ENCODE measurements at places on chromosomes 11 and 22. TPM values are rescaled to one million over a fixed set of nuclear protein-coding genes. Genes with fewer than 3 reads are reported as not detected.
A peak's percentile ranks its signal among the peaks of the same experiment; 100 is the strongest.

DNA sequence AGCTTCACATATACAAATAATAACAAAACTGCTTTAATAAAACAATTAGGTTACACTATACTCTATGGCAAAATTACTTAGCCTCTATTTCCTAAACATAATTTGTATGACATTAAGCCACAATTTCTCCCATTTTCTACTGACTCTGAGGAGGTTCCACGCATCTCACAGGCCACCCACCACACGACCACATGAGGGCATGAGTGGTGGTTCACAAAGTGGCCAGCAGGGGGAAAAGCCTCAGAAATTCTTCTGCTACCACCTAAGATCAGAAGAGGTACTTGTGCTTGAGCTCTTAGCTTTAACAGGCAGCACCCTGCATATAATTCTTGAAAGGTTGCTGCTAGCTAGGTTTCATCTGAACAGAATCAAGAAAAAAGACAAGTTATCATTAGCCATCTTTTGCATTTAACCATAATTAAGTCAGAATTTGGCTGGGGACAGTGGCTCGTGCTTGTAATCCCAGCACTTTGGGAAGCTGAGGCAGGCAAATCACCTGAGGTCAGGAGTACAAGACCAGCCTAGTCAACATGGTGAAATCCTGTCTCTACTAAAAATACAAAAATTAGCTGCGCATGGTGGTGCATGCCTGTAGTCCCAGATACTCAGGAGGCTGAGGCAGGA, 7.7 kb downstream of the LPXN start:
- H3K4me3 ChIP-seq = no peak overlapping the region
- DNase-seq = peak; percentile 87
- peaks cover 21% of the 10 kb centered on the region for H3K4me1 ChIP-seq
- peaks cover 43% of the 10 kb centered on the region for H3K36me3 ChIP-seq

DNA sequence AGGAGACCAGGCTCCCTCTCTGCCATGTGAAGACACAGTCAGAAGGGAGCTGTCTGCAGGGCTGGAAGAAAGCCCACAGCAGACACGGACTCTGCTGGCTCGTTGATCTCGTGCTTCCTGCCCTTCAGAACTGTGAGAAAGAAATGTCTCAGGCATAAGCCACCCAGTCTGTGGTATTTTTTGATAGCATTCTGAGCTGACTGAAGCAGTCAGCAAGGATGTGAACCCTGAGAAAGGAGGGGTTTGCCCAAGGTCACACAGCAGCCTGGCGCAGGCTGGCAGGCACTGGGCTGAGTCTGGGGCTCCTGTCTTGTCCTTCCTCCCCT, 255.1 kb upstream of the B3GAT1 start:
- no peak overlapping the region for H3K4me3 ChIP-seq
- no peak overlapping the region for H3K27ac ChIP-seq
- H3K36me3 ChIP-seq = no peaks in the 10 kb centered on the region
- no peaks in the 10 kb centered on the region for H3K27me3 ChIP-seq

DNA sequence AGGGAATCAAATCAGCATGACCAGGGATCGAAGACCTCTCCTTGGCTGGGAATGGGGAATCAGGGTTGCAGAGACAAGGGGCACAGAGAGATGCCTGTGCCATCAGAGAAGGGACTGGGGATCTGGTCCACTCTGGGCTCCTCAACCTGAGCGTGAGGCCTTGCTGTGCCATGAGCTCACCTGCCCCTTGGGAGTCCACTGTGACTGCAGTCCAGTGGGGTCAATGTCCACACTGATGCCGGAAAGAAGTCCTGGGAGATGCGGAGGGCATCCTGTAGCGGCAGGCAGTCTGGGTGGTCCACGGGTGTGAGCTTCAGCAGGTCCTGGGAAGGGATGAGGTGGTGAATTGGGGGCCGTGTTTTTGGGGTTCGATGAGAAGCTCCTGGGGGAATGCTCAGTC, 7.3 kb upstream of the RGL4 start:
- H3K4me1 ChIP-seq = no peaks in the 10 kb centered on the region
- no peaks in the 10 kb centered on the region for H3K27me3 ChIP-seq
- no peak for DNase-seq
- H3K4me3 ChIP-seq = no peak overlapping the region
- H3K27ac ChIP-seq = no peak overlapping the region

GRCh38 chr11:62554387-62555167, 8.0 kb upstream of the AHNAK start:
- peaks cover 78% of the 10 kb centered on the region for H3K4me1 ChIP-seq
- peak overlapping the region; percentile 98 for H3K27ac ChIP-seq
- H3K4me3 ChIP-seq = no peak overlapping the region
- H3K36me3 ChIP-seq = peaks cover 7% of the 10 kb centered on the region
- no peaks in the 10 kb centered on the region for H3K27me3 ChIP-seq
- peak; percentile 50 for DNase-seq

DNA sequence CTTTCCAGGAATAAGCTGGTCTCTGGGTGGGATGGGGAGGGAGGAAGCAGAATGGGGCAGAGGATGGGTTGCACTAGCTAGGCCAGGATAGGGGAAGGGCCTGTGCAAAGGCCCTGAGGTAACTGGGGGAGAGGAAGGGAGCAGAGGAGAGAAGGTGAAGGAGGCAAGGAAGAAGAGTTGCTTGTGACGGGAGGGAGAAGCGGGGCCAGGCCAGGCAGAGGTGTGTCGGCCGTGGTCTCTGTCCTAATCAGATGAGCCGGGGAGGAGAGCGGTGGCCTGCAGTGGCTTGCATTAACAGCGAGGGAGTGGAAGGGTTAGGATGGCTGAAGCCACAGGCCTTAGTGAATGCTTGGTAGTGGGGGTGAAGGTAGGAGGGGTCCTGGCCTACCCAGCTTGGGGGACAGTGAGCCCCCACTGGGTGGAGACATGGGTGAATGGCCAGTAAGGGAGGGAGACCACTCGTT, 6.0 kb upstream of the DERL3 start:
- H3K4me3 ChIP-seq = peak overlapping the region; percentile 6
- no peaks in the 10 kb centered on the region for H3K27me3 ChIP-seq
- DNase-seq = no peak
- no peaks in the 10 kb centered on the region for H3K36me3 ChIP-seq

HEPHL1 gene
- total RNA-seq = not detected

C11orf87 gene
- total RNA-seq = not detected

ARHGAP20 gene
- total RNA-seq = 0.91 TPM

- no peak for DNase-seq
- H3K36me3 ChIP-seq = no peaks in the 10 kb centered on the region
- H3K27me3 ChIP-seq = peaks cover 13% of the 10 kb centered on the region
- H3K27ac ChIP-seq = no peak overlapping the region
- H3K4me3 ChIP-seq = no peak overlapping the region
These were observed 22.6 kb downstream of the MOV10L1 start for GRCh38 chr22:50112151-50113118.

DNA sequence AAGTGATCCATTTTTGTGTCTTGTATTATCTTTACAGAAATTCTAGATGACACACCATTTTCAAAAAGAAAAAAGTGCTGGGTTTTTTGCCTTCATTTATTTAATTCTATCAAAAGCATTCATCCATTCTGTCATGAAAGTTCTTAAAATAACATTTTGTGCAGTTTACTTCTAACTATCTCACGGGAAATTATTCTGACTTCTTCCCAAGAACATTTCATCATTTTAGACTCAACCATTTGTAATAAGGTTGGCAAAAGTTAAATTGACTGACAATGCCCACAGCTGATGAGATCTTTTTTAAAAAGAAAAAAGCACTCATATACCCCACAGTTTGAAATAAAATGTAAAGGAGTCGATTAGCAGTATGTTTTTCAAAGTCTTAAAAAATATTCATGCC, 68.5 kb downstream of the SBF2 start:
- no peak overlapping the region for H3K27ac ChIP-seq
- H3K36me3 ChIP-seq = no peaks in the 10 kb centered on the region
- H3K4me1 ChIP-seq = peaks cover 9% of the 10 kb centered on the region
- H3K27me3 ChIP-seq = no peaks in the 10 kb centered on the region
- H3K4me3 ChIP-seq = no peak overlapping the region
- no peak for DNase-seq

GAL gene
- not detected for total RNA-seq

CCDC188 gene
- total RNA-seq = not detected

GRCh38 chr11:67632175-67632981, 2.6 kb upstream of the NUDT8 start:
- no peaks in the 10 kb centered on the region for H3K36me3 ChIP-seq
- no peak overlapping the region for H3K27ac ChIP-seq
- H3K4me1 ChIP-seq = peaks cover 14% of the 10 kb centered on the region
- no peak overlapping the region for H3K4me3 ChIP-seq
- no peaks in the 10 kb centered on the region for H3K27me3 ChIP-seq

HYOU1 gene
- total RNA-seq = 46.2 TPM

DNA sequence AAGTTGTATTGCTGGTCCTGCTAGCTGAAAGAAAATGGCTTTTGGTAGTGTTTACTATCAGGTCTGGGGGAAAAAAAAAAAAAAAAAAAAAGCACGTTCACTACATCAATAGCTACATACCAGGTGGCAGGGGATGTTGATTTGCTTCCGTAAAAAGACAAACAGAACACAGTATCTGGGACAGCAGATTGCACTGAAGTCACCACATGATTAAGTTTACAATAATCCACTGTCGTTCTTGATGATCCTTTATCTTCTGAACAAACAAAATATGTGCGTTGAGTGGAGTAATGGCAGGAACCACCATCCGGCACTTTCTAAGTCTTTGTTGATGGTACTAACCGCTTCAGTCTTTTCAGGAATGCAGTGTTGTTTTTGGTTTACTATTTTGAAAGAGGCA, 48.7 kb downstream of the DDX6 start:
- H3K27me3 ChIP-seq = no peaks in the 10 kb centered on the region
- DNase-seq = no peak
- no peak overlapping the region for H3K4me3 ChIP-seq
- no peak overlapping the region for H3K27ac ChIP-seq
- H3K4me1 ChIP-seq = no peaks in the 10 kb centered on the region

OR10A5 gene
- total RNA-seq = not detected

PICK1 gene
- total RNA-seq = 30.9 TPM

GRCh38 chr22:35719212-35719875, 1.7 kb downstream of the APOL5 start:
- DNase-seq = no peak
- no peak overlapping the region for H3K4me3 ChIP-seq
- peaks cover 6% of the 10 kb centered on the region for H3K27me3 ChIP-seq
- no peaks in the 10 kb centered on the region for H3K36me3 ChIP-seq
- no peak overlapping the region for H3K27ac ChIP-seq

DNA sequence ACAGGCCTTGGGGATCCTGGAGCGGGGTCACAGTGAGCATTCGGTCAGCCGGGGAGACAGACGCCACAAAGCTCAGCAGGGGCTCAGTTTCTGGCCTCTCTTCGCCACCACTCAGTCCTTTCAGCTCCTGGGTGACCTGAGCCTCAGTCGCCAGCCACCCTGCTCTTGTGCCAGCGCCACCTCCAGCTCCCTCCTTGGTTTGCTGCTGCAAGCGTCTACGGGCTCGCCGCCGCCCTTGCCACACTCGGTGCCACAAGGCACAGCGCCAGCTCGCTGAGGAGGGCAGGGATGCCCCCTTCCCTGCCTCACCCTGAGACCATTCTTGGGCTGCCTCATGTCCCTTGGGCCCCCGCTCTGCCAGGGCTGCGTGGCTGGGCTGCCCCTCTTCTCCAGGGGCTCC, 1.5 kb upstream of the EEF1G start:
- H3K27ac ChIP-seq = no peak overlapping the region
- no peak overlapping the region for H3K4me3 ChIP-seq
- no peaks in the 10 kb centered on the region for H3K27me3 ChIP-seq
- H3K36me3 ChIP-seq = peaks cover 44% of the 10 kb centered on the region
- peaks cover 12% of the 10 kb centered on the region for H3K4me1 ChIP-seq
- no peak for DNase-seq

RBMXL2 gene
- not detected for total RNA-seq

DNA sequence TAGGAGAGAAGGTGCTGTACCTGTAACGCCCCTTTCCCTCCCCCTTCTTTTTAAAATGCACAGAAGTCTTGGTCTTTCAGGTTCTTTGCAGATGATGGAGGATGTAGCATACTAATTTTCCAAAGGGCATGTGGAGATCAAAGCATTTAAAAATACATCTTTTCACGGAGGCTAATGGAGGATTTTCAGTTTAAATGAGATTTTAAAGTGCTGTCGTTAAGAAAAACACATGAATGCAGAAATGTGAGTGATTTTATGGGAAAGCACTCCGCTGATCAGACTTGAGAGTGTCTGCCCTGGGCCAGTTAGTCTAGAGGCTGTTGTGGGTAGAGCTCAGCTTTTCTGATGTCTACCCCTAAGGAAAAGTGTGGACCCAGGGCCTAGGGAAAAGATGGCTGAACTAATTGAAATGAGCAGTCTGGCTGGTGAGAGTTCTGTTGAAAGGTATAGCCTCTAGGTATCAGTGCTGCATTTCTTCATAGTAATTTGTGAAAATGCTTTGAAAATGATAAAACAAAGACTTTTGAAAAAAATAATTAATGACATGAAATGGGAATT, 2.5 kb downstream of the AMOTL1 start:
- H3K4me3 ChIP-seq = no peak overlapping the region
- H3K27ac ChIP-seq = no peak overlapping the region
- no peaks in the 10 kb centered on the region for H3K36me3 ChIP-seq
- peaks cover 23% of the 10 kb centered on the region for H3K27me3 ChIP-seq

GRCh38 chr22:42462016-42462415, 29.8 kb upstream of the NFAM1 start:
- no peaks in the 10 kb centered on the region for H3K36me3 ChIP-seq
- H3K4me1 ChIP-seq = peaks cover 7% of the 10 kb centered on the region
- no peaks in the 10 kb centered on the region for H3K27me3 ChIP-seq

NLRP6 gene
- 2.7 TPM for total RNA-seq

- H3K36me3 ChIP-seq = no peaks in the 10 kb centered on the region
- H3K4me3 ChIP-seq = no peak overlapping the region
- H3K27ac ChIP-seq = no peak overlapping the region
- H3K27me3 ChIP-seq = no peaks in the 10 kb centered on the region
- no peaks in the 10 kb centered on the region for H3K4me1 ChIP-seq
- DNase-seq = no peak
These were observed 10.0 kb downstream of the VSIG10L2 start for GRCh38 chr11:125955856-125956255.
